ENCODE measurements at places on chromosomes 4 and X.

GRCh38 chrX:11138498-11139390, 27.6 kb downstream of the HCCS start:
- no peak for DNase-seq

DNA sequence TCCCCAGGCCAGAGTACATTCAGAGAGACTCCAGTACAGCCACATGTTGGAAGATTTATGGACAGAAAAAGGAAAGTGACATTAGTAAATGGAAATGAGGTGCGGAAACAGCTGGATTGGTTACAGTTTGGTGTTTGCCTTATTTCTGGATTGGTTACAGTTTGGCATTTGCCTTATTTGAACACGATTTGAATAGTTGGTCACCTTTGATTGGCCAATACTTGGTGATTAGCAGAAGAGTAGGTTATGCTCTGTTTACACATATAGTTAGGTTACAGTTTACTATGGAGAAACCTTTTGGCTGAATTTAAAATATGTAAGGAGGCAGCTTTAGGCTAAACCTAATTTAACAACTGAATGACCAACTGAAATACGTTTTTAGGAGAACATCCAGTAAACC, 173.7 kb downstream of the AASDH start:
- no peak for DNase-seq

DNA sequence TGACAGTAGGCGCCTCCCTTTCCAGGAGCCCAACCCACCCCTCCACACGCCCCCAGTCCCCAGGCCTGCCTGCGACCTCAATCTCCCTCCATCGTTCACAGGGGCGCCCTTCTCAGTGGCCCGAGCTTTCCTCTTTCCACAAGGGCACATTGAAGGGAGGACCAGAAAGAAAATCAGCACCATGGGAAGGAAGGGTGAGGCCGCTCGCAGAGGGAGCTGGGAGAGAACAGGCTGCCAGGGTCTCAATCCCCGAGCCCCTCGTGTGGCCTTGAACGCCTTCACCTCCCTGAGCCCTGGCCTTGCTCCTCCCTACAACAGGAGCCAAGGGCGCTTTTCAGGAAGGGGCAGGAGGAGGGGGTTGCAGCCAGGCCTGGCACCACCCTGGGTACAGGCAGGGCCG, 66.5 kb downstream of the WFS1 start:
- DNase-seq = no peak

GRCh38 chr4:116838609-116839008, 246.8 kb downstream of the TRAM1L1 start:
- DNase-seq = no peak
